ENCODE measurements at places on chromosomes 4 and X.

GRCh38 chr4:154858166-154858565, 77.1 kb downstream of the RBM46 start:
- DNase-seq: no peak

DNA sequence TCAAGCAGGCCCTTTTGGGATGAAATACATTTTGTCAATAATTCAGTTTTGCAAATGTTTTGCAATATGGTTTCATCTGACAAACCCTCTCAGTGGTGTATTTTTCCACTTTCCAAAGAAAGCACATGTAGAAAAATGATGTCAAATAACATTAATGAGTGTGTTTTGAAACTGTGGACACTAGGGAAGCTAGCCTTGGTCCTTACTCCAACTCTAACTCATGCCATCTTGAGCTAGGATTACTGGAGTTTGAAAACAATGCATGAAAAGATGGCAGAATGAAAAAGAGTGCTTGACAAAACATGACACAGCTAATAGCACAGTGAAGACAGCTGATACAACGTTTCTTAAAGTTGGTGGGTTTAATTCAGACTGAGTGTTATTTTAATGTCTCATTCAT, 41.4 kb downstream of the HAND2 start:
- no peak for DNase-seq

DNA sequence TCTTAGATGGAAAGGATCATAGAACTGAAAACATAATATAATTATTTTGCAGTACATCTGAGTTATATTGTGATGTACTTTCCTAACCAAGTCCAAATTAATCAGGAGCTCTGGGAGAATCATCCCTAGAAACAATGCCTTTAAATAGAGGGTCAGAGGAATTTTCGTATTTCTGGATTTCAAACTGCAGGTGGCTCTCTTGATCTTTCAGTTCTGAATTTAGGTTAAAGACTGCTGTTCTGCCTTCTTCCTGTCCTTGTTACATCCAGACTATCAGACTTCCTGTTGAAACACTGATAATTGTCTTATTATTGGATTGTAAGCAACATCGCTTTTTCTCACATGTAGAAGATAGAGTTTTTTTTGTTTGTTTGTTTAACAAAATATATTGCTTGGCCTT, 142.7 kb downstream of the RPA4 start:
- no peak for DNase-seq

GRCh38 chr4:76585897-76586360, 150.9 kb downstream of the SHROOM3 start:
- no peak for DNase-seq

- DNase-seq: peak; percentile 70
These were observed 89.7 kb downstream of the TMEM131L start for GRCh38 chr4:153555730-153556434.

DNA sequence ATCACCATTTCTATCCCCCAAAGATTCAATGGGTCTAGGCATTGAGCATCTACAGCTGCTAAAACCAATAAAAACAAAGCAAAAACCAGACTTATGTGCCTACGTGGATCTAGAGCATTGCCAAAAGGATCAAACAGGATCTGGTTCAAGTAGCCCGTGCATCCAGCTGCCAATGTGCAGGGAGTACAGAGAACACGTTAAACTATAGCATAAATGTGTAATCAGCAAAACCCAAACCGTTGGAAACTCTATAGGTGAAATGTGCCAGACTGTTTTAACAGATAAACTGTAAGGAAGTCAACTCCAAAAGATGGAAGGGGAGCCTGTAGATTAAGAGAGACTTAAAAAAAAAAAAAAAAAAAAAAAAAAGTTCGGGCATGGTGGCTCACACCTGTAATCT, 58.5 kb downstream of the APOO start:
- no peak for DNase-seq

GRCh38 chrX:101062176-101062575, 10.3 kb upstream of the TRMT2B start:
- DNase-seq: no peak

DNA sequence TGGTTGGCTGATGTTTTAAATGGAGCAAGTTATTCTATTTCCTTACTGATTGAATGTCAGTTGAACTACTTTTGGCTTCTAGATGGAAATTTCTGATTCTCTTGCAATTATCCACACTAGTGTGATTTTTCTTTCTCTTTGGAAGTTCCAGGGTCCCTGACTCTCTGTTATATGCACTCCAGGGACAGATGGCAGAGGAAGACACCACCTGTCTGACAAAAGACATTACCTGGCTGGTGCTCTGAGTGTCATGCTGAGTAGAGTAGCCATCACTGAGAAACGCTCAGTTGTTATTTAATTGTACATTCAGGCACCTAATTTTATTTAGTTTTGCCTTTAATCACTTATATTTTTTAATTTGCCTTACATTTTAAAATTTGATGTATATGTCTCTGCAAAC, 105.4 kb upstream of the TLL1 start:
- no peak for DNase-seq

DNA sequence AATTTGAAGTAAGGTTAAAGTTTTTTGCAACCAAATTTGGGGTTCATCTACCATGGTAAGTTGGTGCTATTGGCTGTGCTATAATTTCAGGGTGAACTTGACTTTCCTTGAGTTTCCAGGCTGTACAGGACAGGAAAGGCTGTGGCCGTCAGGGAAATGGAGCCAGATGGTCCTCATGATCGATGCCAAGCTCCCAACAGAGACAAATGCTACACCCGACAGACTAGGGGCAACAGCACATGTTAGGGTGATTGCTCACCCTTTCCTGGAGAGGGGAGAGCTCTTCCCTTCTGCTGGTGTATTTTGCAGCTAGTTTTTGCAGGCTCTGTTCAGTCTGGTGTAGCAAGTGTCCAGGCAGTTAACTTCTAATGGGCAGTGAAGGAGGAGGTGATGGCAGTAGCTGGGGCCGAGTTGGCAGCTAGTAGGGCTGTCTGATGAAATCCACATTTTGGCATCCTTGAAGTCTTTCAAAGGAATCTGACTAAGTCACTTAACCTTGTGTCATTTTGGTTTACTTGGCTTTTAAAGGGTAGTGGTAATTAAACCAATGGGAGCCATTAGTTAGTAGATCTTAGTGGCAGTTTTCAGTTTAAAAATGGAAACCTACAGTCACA, 47.8 kb downstream of the GAB1 start:
- no peak for DNase-seq

- peak; percentile 20 for DNase-seq
These were observed 41.2 kb downstream of the ATP10D start for GRCh38 chr4:47526281-47526680.

- DNase-seq: no peak
These were observed 12.5 kb upstream of the PCYT1B start for GRCh38 chrX:24659646-24660045.

GRCh38 chrX:129097668-129098067, 425.6 kb downstream of the SMARCA1 start:
- DNase-seq: no peak

DNA sequence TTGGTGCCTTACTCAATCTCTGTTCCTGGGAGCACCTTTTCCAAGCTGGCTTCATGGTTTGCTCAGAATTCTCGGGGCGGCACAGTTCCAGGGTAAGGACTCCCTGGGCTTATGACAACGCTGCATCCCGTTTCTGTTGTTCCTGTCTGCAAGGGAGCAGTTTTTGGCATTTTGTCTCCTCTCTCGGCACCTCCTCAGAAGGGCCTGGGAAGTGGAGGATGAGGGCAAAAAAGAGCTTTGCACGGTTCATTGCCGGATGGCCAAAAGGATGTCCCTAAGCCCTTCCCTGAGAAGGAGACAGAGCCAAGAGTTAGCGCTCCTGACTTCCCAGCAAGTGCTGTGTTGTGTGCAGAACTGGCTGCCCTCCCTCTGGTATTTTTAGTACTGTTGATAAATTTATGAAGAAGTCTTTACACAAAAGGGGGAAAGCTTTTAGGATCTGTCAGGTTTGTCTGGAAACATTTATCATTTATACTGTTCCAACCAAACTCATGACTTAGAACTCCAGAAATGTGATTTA, 13.4 kb downstream of the SRD5A3 start:
- no peak for DNase-seq

GRCh38 chr4:122100508-122100907, 51.6 kb upstream of the BLTP1 start:
- no peak for DNase-seq

- DNase-seq: no peak
These were observed 8.7 kb downstream of the C1QTNF7 start for GRCh38 chr4:15436513-15436912.

DNA sequence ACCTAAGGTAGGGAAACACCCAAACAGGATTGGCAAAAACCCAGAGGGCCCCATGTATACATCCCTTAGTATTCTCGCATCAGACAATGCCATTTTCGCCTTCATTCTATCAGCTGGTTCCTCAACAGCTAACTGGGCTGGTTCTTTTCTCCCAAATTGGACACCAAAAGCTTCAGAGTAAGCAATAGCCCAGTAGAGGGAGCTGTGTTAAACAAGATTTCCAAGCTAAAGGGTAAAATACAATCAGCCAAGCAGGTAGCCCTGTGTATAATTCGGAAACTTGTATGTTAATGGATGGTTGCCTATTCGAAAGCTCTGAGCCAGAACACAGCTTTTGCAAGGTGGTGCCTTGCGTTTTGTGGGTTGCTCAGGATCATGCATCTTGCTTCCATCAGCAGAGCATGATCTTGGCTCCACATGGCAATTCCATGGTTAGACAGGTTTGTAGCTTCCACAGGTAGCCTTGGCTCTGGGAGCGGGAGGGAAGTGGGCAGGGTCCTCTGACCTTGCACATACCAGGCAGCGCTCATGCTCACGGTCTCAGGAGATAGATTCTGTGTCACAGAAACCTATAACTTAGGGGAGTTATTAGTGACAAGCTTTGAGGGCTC, 115.2 kb upstream of the LNX1 start:
- DNase-seq: no peak

DNA sequence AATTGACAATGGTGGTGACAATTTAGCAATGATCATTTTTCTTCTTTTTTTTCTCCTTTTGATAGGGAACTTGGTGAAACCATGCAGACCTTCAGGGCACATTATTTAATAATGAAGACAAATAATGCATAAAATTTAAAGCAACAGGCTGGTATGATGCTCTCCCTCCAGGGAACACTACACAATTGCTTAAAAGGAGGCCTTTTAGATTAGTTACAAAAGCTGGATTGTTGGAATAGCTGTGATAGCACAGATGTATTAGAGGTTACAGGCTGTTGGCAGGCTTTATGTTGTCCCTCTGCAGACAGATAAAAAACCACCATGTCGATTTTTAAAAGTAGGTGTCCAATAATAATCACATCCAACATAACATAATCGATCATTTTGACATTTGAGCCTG, 307.0 kb downstream of the ADGRL3 start:
- no peak for DNase-seq

GRCh38 chr4:169079942-169080827, 70.1 kb upstream of the CBR4 start:
- peak; percentile 71 for DNase-seq

GRCh38 chrX:140602140-140602539, 97.3 kb upstream of the SOX3 start:
- no peak for DNase-seq

GRCh38 chr4:86895692-86896488, 3.7 kb upstream of the C4orf36 start:
- peak; percentile 29 for DNase-seq

- no peak for DNase-seq
These were observed 21.1 kb upstream of the SORBS2 start for GRCh38 chr4:185833055-185833598.
